ENCODE measurements at places on chromosomes 6 and 20.

GRCh38 chr20:38805958-38806854 is 709 bp downstream of the PPP1R16B start:
- no peak for DNase-seq

- no peak for DNase-seq
These were observed 7.4 kb upstream of the IGF2R start for GRCh38 chr6:159961528-159961927.

GRCh38 chr6:16403831-16404230 is 165.4 kb downstream of the GMPR start:
- DNase-seq = no peak

DNA sequence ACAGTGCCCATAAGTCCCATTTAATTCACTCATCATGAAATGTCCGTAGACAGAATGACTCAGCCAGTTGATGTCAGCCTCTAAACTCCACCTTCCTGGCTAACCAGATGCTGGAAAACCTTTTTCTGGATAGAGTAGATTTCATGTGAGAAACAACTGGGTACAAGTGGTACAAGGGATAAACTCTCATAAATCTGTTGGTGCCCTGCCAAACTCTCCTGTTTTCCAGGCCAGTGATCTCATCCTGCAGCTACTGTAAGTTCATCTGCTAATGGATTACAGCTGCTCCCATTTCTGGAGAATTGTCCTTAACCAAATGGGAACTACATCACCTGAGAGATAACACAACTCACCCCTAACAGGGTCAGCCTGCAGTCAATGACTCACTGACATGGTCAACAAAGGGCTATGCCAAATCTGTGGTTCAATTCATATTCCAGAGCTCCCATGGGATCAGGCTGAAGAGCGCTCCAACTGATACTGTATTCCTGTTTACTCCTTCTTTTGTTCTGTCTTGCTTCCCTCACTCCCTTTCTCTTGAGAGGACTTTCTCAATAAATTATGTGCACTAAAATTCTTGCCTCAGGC is 210.1 kb upstream of the HDDC2 start:
- peak; percentile 5 for DNase-seq

DNA sequence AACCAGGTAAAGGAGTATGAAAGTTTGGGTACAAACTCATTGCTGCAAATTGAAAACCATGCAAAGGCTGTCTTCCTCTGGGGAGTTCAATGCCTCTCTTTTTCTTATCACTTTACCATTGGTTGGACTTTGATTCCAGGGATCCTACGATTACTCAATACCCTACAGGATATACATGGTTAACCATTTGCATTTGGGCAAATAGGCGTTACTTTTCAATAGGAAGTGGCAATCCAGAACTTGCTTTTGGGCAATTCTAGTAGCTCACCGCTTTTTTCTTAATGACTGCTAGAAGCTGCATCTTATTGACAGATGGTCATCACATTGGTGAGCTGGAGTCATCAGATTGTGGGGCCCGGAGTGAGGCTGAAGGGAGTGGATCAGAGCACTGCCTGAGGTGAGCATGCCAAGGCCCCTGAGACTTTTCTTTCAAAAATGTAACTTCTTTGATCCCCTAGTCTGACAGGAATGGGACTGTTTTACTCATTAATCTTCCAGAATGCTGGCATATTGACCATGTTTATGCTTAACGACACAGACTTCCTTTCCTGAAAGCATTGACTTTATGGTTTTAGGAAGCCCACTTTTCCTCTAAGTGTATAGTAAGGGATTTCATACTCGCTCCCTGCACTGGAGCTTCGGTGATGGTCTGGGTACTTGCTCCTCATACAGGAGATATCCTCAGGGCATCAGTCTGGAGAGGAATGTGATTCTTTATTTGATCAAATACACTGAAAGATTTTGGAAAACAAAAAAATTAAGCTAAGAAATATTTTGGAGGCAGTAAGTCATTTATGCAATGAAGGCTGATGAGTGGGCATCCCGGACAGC is at the start of gene CCR6:
Gene CCR6 (plus strand): TSS at position 270 of the 831 bp plus-strand sequence. CDS start 13,039 bp downstream, outside the sequence.
- no peak for DNase-seq

DNA sequence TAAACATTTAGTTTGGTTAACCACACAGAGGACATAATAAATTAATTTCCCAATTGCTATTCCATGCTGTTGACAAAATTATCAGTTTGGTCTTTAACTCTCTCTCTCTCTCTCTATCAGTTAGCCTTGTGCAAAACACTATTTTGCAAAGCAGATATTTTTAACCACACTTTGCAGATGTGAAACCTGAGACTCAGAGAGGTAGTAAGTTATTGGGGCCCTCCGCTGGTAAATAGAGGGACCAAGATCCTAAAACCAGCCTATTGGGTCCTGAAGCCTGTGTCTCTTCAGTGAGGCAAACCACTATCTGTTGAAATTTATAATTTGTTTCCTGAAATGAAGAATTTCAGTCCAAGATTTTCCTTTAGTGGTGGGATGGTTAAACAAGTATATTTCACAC is 231.0 kb downstream of the SOD2 start:
- no peak for DNase-seq

DNA sequence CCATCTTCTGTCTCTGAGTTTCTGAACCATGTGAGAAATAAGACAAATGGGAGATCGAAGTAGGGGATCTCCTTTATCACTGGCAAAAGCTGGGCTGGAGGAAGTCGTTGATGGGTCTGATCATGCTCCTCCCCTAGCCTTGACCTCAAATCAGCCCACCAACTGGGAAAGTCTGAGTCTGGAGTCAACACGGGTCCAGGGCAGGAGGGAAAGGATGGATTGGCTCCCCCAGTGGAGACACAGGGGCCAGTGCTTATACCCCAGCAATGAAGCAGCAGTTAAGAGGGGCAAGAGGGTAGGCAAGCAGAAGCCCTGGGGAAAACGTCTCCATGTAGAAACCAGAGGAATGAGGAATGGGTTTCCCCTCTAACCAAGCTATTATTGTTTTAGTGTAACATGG is 152.6 kb downstream of the TBC1D7 start:
- DNase-seq = no peak

DNA sequence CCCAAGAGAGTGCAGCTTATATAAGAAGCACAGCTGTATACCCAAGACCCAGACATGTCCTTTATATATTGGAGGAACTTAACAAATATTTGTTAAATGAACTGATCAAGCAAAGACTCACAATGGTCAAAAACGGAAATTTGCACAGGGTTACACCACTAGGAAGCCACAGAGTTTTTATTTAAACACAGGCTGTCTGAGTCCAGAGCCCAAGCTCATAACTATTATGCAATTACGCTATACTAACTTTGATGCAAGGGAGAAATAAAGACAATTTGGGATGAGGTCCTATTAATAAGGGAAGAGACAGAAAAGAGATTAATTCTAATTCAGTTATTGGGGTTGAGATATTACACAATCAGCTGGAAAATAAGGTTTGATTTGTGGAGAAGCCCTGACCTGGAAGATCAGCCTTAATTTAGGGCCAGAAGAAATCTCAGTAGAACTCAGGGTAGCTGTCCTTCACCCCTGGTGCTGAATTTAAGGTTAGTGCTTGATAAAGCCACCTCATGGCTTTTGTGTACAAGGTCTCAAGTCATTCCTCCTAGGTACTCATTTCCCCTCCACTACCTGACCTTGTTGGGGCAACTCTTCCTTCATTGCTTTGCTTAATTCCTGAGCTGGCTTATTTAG is 10.5 kb upstream of the ZNF334 start:
- DNase-seq = no peak

DNA sequence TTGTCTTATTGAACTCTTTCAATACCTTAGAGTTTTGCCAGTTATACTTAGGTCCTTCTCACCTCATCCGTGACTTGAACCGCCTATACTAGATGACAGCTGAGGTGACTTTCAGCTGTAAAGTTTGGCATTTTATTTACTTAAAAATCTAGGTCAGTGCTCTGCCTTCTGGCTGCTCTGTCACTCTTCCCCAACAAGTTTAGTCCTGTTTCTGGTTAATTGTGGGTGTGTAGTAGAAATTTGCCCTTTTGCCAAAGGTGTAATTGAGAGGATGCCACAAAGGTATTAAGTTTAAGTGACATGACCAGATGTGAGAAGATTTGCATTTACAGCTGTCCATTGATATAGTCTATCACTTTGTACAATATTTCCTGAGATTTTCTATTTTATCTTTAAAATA is 106.2 kb downstream of the FARS2 start:
- no peak for DNase-seq

DNA sequence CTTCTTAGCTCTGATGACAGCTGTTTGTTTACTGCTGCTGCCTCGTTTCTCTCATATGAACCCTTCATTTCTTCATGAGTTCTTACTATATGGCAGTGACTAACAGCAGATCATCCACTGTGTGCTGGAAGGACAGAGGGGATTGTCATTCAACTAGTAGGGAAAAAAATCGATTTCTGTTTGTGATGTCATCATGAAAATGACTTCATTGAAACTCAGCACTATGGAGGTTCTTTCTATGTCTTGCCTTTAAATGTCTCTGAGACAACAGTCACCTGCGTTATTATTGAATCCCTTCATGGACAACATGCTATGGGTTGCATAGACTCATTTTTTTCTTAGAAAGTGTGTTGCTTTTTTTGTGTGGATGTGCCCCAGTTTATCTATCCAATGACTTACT is 394.4 kb downstream of the DOK5 start:
- no peak for DNase-seq

GRCh38 chr20:50831622-50832021 is 36.8 kb downstream of the BCAS4 start:
- no peak for DNase-seq

DNA sequence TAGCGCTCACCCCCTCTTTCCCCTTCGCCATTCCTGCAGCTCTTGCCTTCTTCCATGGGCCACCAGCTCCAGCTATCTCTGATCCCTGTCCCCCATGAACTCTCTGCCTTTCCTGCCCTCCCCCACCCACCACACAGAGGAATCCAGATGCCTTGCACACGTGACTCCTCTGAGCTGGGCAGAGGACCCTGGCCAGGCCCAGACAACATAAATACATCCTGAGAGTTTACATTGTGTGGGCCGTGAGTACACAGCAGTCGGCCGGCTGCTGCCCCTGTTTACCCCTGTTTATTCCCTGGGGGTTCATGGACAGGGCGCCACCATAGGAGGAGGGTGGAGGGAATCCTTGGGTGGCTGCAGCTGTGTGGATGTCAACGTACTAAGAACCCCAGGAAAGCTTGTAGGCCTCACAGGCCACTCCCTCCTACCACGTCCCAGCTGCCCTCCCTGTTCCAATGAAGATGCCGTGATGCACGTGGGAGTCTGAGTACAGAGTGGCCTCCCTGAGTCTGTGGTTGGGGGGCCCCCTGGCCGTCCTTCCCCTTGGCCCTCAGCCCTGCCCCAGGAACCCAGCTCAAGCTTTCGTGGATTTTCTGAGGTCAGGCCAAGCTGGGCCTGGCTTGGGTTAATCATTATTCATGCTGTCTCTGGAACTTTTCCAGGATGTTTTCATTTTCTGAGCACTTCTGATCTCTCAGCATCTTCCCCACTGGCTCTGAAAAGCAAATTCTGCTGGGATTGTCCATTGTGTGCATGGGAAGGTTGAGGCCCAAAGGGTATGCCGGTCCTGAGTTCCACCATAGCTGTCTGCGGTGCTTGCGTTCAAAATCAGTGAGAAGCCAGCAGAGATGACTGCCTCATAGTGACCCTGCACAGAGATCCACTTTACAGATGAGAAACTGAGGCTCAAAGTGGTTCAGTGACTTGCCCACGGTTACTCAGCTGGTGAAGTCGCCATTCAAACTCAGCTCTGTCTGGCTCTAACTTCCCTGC is 136.3 kb downstream of the MRPL14 start:
- DNase-seq = no peak

DNA sequence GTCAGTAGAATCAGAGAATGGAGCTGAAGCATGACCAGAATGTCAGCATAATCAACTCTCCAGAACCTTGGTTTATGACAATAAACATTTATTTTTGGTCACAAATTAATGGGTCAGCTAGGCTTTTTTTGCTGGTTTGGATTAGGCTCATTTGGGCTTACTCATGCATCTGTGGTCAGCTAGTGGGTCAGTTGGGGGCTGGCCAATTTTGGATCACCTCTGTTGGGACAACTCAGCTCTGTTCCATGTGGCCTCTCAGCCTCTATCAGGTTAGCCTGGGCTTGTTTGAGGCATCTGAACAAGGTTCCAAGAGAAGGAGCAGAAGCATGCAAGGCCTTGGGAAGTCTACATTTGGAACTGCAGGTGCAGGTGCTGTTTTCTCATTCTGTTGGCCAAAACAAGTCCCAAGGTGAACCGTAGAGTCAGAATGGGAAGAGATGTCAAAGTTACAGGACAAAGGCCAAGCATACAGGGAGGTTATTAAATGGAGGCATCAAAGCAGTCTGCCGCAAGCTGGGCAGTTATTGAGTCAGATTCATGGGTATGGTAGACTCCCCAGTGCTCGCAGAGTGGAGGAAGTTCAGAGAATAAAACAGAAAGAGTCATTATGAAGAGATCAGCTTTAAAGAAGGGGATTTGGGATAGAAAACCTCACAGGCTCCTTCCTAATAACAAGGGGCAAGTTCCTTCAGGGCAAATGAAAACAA is 173.0 kb downstream of the PLCB4 start:
- no peak for DNase-seq

DNA sequence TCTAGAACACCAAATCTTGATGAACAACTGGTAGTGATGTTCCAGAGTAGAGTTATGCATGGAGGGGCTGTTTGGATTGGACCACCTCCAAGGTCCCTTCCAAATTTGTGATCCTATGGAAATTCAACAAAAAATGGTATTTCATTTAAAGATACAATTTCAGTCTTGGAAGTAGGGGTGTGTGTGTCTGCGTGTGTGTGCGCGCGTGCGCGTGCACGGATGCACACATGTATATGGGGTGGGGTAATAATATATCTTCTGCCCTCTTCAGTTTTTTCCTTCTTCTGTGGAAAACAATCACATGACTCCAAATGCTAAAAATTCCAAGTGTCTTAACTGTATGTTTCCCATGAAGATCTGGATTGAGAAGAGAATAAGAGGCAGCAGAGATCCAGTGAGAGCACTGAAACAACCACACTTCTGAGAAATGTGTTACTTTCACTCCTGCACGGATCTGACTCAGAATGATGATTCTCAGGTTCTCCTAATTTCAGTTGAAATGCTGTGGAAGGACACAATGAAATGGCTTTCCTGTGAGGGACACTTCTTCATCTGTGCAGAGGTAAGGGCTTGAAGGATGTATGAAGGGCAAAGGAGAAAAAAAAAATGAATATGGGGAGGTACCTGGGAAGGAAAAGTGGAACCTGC is 10.6 kb upstream of the IL17F start:
- no peak for DNase-seq

- no peak for DNase-seq
These were observed 34.1 kb downstream of the CEBPB start for GRCh38 chr20:50224531-50225255.

- no peak for DNase-seq
These were observed 10.1 kb downstream of the PPP1R3G start for GRCh38 chr6:5095236-5095635.

DNA sequence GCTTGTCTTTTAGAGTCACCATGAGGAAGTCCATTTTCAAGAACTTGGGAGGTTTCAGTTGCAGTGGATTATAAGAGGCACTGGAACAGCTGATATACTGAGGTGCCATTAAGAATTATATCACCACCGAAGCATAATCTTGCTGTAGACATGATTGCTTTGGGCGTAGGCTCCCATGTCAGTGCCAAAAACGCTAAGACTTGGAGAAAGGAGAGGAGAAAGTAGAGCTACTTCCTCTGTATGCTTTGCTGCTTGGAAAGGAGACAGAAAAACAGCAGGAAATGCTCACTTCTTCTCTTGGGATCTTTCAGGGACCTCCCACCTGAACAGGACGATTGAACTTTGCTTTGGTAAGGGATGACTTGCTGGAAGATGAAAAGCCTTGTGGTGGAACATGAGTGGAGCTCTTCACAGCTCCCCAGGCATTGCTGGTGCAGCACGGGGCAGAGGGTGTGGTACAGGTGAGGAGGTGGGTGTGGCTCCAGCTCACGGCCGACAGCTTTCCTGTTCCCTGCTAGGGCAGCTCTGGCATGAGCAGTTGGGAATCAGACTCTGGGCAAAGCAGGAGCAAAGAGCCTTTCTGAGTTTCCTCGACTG is 190.4 kb upstream of the JAG1 start:
- no peak for DNase-seq

All from NCI-H460 (cell line).